ENCODE measurements at places on chromosomes 5 and 9.

DNA sequence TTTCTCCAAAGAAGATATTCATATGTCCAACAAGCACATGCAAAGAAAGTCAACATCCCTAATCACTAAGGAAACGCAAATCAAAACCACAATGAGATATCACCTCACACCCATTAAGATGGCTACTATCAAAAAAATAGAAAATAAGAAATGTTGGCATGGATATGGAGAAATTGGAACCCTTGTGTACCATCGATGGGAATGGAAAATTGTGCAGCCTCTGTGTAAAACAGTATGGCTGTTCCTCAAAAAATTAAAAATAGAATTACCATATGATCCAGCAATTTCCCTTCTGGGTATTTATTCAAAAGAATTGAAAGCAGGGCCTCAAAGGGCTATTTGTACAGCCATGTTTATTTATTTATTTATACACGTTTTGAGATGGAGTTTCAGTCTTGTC lies 43.0 kb upstream of the HRH2 start:
- no peak for DNase-seq

- DNase-seq: peak; percentile 85
Measured at GRCh38 chr5:179795863-179796833, 2.4 kb downstream of the LTC4S start.

DNA sequence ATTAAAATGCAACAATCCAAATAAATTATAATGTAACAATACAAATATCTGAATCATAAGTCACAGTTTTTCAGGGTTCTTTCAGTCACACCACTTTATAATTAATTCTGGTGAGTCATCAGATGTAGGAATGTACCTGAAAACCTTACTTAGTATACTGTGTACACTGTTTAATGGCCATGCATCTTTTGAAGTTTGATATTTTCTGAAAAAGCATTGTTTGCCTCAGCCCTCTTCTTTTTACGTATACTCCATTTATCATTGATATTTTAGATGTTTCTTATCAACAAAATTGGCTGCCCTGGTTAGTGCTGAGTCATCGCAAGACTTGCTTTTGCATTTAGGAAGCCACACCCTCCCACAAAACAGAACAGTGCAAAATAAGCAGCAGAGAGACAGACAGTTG lies 218.6 kb downstream of the PJA2 start:
- DNase-seq: no peak

DNA sequence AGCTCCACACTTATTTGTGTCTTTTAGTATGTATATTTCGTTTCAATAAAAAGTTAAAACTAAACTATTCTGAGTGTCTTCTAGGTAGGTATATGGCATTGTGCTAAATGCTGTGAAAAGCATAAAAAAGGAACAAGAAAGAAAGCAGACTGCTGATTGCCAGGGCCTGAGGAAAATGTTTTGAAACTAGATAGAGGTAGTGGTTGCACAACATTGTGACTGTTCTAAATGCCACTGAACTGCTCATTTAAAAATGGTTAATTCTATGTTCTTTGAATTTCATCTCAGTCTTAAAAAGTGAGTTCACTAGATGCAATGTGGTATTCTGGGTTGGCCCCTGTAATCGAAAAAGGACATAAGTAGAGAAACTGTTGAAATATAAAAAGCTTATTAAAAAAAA lies 2.6 kb upstream of the ALAD start:
- no peak for DNase-seq

GRCh38 chr5:9547122-9547947 lies 1.5 kb upstream of the SEMA5A start:
- no peak for DNase-seq

GRCh38 chr5:6525910-6526309 lies 77.3 kb downstream of the UBE2QL1 start:
- DNase-seq: no peak

DNA sequence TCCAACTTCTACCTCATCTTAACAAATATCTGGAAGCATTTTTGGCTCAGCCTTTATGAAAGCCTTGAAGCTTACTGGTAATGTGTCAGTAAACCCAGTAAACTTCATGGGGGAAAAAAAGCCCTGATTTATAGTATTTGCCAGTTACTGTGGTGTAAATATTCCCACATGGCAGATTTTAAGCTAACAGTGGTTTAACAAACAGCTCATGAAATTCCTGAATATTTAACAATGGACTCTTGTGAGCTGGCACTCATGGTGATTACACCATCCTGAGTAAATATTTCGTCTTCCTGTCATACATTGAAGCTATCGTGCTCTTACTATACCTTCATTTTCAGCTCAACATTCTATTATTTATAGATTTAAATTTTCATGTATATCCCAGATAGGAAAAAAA lies 57.0 kb upstream of the ACOT12 start:
- DNase-seq: no peak
